Stimulated activated CD8-positive, alpha-beta memory T cell treated with anti-CD3 and anti-CD28 coated beads, Interleukin-15, amount 100 ng/mL, for 48 hours (primary cell): ENCODE measurements at places on chromosomes 16 and 17.

- no peak for DNase-seq
These were observed 118.4 kb upstream of the IRX5 start for GRCh38 chr16:54812229-54812628.

GRCh38 chr16:554297-554621, 5.9 kb upstream of the PRR35 start:
- DNase-seq, result no peak

GRCh38 chr17:35568561-35568960, 7.9 kb upstream of the SLFN14 start:
- peak; percentile 17 for DNase-seq

- no peak for DNase-seq
These were observed 512.4 kb downstream of the HS3ST4 start for GRCh38 chr16:26204138-26204537.

DNA sequence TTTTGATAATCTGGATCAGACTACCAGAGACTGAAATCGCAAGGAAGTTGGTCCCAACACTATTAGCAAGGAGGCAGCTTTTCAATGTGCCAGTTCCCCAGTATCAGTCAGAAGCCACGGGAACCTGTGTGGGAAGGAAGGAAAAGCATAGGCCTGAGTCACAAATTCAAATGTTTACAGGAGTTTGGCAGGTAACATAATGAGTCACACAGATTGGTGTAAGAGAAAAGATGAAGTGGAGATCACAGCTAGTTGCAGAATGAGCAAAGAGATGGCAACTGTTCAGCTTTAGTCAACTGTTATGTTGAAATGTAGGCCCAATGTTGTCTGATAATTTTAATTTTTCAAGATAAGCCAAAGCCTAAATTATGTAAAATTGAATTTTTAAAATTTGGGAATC, 28.1 kb upstream of the ITGA2B start:
- peak; percentile 10 for DNase-seq

DNA sequence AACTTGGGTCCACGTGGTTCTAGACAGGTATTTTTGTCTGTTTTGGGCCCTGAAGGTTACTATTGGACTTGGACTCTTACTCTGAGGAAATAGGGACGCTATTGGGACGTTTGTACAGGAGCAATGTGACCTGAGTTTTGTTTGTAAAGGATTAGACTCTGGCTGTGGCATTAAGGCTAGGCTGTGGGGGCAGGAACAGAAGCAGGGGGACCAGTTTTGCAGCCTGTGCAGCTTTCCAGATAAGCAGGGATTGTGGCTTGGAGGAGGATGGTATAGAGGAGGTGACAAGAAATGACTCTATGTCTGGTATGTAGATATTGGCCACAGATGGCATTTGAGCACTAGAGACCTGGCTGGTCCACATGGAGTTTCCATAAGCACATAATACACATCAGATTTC, 12.8 kb downstream of the NOD2 start:
- DNase-seq, result no peak

DNA sequence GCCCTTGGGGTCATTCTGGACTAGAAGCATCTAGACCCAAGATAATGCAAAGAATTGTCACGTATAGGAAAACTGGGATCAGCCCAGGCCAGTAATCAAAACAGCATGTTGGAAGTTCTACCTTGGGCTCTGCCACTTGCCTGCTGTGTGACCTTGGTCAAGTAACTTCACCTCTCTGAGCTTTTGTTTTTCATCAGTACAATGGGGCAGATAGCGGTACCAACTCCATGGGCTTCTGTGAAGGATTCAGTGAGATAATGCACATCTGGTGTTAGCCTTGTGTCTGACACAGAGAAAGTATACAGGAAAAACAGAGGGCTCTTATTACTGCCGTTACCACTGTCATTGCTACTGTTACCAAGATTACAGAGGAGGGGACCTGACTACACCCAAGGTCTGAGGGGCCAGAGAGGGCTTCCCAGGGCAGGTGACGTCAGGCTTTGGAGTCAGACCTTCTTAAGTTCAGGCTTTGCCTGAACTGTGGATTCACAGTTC, 24.6 kb downstream of the CMIP start:
- no peak for DNase-seq

DNA sequence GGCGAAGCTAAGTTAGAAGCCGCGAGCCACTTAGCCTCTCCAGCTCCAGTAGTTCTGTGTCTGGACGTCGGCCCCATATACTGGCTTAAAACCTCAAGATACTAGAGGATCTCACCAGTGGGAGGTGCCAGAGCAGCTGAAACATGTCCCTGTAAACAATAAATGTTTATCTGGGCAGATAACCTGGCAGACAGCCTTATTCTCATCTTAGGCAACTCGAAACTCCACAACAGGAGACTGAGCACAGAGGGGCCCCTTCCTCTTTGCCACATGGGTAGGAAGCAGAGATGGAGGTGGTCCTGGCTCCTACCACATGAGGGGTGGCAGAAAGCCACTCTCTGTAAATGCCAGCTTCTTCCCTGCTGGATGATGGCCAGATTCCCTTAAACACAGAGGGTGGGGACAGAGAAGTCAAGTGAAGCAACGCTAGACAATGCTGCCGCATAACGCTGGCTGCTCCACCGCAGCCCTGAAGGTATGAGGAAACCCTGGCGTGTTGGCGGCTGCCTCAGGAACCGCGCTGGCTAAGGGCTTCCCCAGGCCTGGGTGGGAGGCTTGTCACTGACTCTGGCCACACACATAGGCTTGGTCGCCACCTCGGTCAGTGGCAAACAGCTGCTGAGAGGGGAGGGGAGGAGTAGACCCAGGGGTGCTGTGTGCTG, 67.9 kb downstream of the HIC1 start:
- no peak for DNase-seq

DNA sequence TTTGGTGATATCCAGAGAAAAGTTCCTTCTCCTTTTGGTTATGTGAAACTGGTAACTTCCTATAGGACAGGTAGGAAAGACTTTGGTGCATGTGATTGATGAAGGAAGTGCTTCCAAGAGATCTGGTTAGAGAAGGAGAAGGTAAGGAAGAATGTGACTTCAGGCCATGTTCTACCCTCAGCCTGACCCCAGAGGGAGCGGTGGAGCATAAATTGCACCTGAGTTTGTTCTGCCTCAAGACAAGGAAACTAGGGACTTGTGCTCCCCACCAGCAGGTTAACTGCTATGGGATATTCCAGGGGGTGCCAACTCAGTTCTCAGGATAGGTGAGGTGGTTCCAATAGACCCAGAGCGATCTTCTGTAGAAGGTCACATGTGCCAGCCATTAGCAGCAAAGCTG, 299.3 kb upstream of the XYLT1 start:
- no peak for DNase-seq

DNA sequence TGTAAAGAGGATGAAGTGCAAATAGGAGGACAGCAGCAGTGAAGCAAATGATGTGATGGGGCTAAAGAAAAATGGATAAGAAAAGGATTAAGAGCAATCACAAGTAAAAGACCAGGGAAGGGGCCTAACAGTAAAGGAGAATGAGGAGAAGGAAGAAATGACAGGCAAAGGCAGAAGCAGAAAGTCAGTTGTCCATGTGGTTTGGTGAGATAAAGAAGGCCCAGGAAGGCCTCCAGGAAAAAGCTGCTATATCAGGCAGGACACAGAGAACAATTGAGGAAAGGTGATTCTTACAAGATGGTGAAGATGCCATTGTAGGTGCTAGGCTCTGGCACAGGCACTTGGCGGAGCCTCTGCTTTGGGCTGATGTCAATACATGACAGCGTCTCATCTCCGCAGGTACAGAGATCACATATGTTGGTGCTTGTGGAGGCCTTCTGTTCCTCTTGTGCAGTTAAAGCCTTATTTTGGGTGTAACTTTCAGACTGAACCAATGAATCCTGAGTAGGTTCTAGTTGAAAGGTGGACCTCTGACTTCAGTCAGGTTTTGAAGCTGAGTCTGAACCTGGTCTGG, 18.1 kb downstream of the RDM1 start:
- DNase-seq, result no peak

- no peak for DNase-seq
These were observed 18.1 kb upstream of the RAB11FIP4 start for GRCh38 chr17:31373150-31374093.

DNA sequence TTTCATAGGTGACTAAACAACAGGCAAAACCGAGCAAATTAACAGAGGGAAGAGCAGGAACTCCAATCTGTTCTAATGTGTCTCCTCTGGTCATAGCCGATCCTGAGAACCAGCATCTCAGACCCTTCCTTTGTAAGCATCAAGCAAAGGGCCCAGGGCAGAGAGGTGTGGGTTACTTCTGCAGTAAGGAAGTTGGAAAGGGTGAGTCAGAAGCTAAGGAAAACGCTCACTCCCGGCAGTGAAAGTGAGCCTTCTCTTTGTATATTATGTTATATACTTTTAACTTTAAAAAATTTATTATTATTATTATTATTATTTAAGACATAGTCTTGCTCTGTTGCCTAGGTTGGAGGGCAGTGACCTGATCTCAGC, 77.7 kb downstream of the MRM3 start:
- no peak for DNase-seq

GRCh38 chr17:13863436-13863835, 205.9 kb upstream of the COX10 start:
- no peak for DNase-seq

DNA sequence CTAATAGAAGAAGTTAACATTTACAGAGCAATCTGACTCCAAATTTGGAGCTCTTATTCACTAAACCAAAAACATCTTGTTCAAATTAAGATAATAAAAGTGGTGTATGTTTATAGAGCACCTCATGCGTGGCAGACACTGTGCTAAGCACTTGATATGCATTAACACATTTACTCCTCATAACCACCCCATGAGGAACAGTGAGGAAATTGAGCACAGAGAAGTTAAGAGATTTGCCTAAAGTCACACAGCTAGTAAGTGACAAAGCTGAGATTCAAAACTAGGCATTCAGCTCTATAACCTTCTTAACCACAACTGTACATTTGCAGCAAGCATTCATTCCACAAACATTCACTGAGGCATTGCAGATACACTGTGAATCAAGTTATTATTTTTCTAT, 94.0 kb downstream of the VAT1L start:
- no peak for DNase-seq

- DNase-seq, result no peak
These were observed 341.4 kb downstream of the UTP18 start for GRCh38 chr17:51601622-51602261.

DNA sequence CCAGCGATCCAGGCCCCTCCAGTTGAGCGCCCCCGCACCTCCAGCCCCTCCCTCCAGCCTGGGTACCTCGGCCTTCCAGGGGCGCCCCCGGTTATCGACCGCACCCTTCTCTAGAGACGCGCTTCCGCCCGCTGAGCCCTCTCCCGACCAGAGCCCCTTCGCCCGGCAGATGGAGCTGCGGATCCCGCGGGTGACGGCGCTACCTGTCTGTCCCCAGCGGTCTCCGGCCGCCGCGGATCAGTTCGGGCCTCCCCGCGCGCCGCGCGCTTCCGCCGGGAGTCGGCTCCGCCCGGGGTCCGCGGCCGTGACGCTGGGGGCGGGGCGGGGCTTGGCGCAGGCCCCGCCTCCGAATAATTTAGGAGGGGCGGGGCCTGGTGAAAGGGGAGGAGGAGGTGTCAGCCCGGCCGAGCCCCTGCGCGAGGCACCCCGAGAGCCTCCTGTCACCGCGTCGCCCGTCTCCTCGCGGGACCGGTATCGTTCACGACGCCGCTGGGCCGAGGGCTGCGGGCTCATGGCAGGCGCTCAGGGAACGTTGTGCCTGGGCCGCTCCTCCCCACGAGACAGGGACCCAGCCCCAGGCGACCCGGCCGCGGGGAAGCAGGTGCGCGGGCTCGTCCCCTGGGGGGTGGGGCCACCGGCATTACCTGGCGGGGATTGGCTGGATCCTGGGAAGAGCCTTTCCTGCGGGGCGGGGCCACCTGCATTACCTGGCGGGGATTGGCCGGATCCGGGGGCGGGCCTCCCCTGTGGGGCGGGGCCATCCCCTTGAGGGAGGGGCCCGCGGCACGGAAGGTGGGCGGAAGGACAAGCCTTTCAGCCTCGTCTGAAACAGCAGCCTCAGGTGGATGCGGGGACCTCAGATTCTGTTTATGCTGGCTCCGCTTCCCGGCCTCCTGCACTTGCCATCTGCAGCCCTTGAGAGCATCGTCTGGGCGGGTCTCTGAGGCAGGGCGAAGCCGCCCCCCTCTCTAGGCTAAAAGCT, at the start of gene SPATA2L:
TSS of gene SPATA2L (minus strand) at position 281 of the 982 bp plus-strand sequence. CDS start 473 bp downstream, outside the sequence.
- peak; percentile 95 for DNase-seq

DNA sequence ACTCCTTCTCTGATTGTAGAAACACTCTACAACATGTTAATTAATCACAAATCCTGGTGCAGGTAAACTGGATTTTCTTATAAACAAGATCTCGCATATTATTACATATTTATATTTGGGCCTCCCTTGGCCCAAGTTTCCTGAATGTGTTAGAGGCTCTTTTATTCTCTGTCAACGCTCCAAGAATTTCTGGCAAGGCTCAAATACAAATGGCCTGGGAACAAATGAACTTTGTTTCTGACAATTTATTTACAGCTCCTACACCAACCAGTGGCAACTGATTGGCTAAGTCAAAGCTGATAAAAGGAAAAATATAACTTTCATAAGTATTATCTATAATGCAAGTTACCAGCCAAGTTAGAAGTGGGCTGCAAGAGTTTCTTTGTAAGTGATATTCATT, 64.9 kb upstream of the CORO6 start:
- no peak for DNase-seq

DNA sequence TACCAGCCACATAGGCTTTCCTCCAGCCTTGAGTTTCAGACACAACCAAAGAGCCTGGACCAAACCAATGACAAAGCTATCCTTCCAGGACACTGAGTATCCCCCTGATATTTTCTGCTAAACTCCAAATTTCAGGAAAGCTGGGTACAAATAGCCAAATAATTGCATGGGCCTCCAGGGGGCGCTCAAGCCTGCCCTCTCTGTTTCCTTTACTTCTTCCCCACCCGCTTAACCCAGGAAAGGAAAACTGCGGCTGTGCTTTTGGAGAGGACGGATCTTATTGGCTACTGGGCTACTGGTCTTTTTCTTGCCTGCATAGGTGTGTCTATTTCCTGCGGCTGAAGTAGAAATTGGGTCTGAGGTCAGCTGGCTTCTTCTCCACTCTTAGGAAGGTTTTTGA, 30.1 kb downstream of the GNGT2 start:
- no peak for DNase-seq
